ENCODE measurements at places on chromosomes 3 and 15.

- no peak for DNase-seq
Observed at GRCh38 chr3:132418916-132419315, 1.6 kb downstream of the DNAJC13 start.

GRCh38 chr3:81734742-81735141 lies 26.7 kb downstream of the GBE1 start:
- no peak for DNase-seq

DNA sequence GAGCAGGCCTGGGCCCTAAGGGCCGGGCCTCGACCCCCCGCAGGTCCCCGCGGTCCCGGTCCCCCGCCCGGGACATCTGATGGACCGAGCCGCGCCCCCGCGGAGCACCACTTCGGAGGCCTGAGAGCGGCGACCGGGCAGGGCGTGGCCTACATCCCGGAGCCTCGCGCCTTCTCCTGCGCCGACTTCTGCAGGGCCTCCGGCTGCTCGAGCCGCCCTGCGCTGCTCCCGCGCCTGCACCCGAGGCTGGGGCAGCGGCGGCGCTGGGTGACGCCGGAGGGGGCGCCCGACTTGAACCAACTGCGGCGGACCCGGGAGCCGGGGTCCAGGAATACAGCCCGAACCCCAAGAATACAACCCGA lies 14.9 kb upstream of the GP9 start:
- no peak for DNase-seq

GRCh38 chr3:6471744-6472143 lies 389.2 kb upstream of the GRM7 start:
- DNase-seq = no peak

DNA sequence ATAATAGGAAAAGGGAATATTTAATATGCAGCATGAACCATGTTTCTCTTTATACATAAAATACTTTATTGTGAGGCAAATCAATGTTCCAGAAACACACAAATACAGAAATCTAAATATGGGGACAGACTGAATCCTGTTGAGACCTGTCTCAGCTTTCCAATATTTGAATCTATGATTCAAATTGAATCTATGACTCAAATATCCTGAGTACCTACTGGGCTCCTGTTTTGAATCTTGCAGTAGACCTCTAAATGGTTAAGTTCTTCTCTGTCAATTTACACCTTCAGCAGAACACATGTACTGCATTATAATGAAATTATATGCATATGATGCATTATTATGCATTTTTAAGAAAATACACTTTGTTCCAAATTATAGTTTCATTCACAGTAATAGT lies 143.2 kb upstream of the PLXND1 start:
- no peak for DNase-seq

GRCh38 chr15:89972085-89972484 lies 29.0 kb upstream of the ZNF710 start:
- DNase-seq = no peak

DNA sequence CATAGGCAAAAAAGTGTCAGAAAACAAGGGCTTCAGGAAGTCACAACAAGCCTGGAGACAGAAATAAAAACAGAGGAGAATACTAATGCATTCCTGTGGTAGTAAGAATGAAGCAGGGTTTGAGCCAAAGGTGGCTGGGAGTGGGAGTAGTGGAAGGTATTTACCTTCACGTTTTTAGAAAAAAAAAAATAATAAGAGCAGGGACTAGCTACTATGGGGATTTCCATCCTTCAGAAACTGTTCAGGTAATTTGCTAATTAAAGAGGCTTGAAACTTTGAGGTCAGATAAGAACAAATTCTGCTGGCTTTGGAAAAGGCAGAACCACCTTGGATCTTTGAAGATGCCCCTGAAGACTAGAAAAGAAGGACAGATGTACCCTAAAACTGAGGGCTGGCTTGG lies 18.4 kb downstream of the ILDR1 start:
- no peak for DNase-seq

- no peak for DNase-seq
Observed at GRCh38 chr15:48337607-48338006, 6.4 kb downstream of the DUT start.

DNA sequence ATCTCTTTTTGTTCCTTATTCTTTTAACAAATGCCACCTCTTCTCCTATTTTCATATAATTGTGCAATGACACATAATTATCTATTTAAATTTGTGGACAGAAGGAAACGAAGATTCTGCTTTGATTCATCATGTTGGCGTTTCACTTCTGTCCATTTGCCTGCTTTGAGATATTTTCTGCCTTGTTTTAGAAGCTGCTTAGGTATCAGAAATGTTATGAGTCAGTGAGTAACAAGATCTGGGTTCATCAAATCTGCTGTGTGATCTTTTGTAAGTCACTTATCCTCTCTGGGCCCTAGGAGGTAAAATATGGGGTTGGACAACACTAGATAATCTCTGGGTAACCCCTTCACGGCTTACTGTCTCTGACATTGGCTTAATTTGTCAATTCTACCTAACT lies 7.3 kb upstream of the MINDY4B start:
- no peak for DNase-seq

GRCh38 chr3:67006460-67006859 lies 8.4 kb downstream of the KBTBD8 start:
- no peak for DNase-seq

DNA sequence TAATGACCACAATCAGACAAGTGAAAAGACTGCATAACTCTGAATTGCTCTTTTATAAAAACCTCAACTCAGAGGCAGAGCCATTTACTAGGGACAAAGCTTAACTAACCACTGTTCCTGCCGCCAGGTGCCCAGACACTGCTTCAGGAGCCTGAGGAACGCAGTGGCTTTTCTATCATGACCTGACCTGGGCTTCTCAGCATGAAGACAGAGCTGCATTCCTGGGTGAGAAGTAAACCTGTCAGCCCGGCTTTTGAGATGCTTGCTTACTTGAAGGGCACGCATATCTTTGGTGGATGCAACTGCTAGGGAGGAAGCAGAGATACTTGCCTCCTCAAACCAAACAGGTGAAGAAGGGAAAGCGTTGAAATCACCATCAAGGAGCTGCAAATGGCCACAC lies 7.9 kb downstream of the LRRC31 start:
- DNase-seq = no peak

- no peak for DNase-seq
Observed at GRCh38 chr3:151330899-151331298, 1.6 kb upstream of the P2RY13 start.

DNA sequence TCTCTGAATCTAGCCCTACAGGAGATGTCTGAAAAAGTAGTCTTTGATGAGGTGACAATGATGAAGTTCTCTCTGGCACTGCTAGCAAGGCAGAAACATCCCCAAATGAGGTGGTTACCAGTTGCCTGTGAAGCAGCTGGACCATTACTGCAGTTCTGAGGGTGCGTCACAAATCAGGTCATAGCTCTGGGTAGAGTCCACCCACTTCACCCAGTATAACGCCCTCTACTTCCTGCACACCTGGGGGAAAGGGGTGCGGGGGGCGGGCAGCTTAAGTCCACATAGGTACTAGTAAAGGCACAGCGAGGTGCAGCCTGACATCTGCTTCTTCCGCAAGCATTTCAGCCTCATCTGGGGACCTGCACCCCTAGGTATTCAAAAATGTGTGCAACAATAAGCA lies 13.4 kb upstream of the SATB1 start:
- no peak for DNase-seq

DNA sequence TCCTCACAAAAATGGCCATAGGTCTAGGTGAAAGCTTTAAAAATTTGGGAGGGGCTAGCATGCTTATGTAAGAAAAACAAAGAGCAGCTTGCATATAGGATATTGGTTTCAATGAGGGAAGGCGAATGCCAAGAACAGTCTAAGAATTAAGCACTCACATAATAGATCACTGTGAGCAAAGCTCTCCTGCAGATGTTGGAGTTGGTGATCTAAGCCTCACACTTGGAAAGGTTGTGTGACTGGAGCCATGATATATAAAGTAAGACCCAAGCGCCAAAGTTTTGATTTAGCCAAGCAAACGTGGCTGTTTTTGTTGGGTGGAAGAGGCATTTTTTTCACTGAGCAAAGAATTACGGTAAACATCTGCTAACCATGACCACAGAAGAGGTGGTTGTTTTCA lies 237.5 kb downstream of the FOXP1 start:
- DNase-seq = no peak

DNA sequence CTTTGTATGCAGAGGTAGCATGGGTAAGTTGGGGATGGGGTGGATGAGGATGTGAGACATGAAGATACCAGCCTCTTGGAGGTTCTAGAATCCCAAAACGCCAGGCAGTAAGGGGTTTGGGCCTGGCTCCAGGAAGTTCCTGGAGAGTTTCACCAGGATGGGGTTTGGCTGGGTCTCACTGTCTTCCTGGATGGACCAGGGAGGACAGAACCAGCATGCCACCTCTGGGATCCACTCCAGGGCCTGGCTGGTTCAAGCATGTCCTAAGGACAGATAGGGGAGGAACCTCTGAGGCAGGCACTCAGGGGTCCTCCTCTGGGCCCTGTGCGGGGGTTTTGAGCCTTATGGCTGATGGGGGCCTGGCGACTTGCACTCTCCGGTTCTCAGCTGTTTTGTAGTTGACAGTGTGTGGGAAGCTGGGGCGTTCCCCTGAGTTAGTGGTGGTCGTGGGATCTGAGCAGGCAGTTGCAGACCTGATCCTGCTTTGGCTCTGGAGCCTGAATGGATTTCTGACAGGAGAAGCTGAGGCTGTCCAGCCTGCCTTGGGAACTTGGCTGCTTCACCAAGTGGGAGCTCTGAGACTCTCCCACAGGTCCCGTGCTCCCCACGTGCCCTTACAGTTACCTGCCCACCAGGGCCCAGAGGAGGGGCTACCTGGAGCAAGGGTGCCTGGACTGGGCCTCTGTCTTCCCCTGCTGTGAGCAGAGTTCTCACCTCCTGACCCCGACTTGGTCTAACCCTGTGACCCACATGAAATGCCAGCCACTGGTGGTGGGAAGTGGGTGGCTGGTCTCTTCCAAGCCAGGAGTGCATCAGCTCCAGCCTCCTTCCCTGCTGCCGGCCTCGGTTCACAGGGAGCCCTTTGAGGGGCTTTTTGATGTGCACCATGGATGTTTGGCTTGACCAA lies 128.4 kb downstream of the EEFSEC start:
- DNase-seq = no peak

- no peak for DNase-seq
Observed at GRCh38 chr3:37625051-37625450, 236.6 kb upstream of the CTDSPL start.

DNA sequence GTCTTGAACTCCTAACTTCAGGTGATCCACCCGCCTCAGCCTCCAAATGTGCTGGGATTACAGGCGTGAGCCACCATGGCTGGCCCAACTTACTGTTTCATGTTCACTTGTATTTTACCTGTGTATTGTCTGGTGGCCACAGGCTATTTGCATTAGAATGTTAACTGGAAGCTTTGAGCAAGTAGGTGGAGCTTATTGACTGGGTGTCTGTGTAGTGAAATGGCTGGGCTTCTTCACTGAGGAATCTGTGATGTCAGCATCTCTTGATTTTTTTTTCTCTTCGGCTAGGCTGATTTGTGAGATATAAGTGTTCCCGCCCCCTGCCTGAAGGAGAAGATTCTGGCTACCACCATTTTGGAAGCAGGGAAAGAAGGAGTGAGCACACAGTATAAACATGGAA lies 237.8 kb upstream of the PEX5L start:
- no peak for DNase-seq

GRCh38 chr3:129552287-129553050 lies 9.5 kb downstream of the H1-8 start:
- DNase-seq = no peak
